Vagina (tissue), 2 donors: ENCODE measurements at places on chromosomes 4 and X.

DNA sequence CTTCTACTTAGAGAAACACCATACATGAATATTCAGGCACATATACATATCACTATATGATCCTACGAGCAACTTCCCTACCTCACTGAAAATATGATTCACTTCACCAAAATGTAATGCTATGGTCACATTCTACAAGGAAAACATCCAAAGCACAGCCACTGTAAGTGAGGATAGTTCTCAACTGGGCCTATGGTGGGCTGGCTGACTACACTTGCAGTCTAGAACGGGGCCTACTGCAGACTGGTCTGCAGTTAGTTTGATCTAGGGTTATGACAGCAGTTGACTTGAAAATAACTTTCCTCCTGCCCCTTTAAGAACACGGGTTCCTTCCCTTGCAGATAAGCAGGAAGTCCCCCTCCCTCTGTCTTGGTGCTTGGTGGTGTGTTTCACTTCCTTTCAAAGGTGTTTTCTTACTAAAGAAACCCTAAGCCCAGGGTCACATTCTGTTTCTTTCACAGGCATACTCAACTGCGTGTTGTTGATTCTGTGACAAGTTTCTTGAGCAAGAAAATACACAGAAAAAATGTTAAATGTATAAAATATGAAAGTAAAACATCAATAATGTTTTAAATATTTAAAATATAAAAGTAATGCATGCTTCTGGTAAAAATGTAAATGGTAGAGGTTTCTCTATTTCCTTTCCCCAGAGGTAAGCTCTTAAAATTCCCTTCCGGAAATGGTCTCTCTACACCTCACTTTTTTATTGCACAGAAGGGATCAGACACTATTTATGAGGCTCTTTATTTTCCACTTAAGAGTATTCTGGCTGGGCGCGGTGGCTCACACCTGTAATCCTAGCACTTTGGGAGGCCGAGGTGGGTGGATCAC lies 18.0 kb upstream of the TMSB4X start:
- DNase-seq: no peak

DNA sequence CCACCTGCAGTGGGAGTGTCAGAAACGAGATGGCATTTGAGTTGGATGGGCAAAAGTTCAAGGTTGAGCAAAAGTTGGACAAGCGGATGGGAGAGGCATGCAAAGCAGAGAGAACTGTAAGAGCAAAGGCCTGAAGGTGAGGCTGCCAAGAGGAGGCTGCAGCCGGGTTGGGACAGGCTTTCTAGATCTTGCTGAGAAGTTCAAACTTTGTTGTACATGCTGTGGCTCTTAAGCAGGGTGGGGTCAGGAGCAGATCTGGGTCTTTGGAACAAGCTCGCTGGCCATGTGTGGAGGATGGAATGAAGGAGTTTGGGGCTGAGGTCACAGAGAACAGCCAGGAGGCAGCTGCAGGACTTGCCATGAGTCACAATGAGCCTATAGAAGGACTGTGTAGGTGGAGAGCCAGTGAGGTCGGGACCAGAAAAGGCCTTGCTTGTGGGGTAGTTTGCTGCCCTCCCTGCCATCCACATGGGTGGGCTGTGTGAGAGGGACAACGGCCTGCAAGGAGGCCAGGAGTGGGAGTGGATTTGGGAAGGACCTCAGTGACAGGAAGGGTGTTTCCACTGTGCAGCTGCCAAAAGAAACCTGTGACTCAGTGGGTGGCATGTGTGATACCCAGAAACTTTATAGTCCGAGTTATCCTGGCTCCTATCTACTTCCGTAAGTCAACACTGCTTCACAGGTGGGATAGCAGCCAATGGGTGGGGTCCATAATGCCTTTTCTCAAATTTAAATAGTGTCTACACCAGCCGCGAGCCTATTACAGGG lies 210.4 kb downstream of the MID1IP1 start:
- no peak for DNase-seq

DNA sequence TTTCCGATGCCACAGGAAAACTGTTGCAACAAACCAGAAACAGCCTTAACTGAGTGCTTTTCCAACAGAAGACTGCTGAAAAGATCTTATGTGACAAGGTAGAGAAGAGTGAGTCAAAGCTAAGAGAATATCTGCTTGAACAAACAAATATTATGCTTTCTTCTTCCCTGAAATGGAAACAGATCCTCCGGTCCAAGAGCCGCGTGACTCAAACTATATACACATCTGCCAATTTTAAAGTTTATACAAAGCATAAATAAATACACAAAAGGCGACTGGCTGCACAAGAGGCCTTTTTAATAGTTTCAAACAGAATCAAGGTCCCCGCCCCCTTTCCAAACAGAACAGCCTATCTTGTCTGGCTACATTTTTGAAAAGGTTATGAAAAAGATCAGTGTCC lies 329.7 kb upstream of the F9 start:
- no peak for DNase-seq

DNA sequence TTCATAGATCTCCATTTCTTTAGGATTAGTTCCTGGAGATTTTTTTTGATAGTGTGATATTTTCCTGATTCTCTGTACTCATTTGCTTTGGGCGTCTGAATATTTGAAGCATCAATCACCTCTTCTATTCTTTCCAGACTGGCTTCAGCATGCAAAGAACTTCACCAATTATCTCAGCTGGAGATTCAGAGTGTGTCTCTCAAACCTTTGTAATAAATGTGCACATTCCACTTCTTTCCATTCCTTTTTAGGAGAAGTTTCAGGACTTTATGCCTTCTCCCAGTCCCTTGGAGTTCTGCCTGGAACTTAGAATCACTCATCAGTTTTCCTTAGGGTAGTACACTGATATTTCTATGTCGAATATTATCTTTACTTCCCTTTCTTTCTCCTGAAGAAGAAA lies 334.8 kb downstream of the TEX13C start:
- DNase-seq: no peak

- no peak for DNase-seq
These were observed 302.9 kb upstream of the FTHL17 start for GRCh38 chrX:31374786-31375185.

DNA sequence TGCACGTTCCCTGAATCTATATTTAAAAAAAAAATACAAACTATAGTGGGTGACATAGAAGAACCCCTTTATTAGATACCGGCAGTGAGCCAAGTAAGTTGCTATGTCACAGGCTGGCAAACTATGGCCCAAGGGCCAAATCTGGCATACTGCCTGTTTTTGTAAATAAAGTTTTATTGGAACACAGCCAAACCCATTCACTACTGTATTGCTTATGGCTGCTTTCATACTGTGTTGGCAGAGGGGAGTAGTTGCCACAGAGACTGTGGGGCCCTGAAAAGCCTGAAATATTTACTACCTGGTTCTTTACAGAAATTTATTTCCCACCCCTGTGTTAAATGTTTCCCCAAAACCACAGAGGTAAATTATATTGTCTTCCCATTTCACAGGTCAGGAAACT lies 71.2 kb upstream of the EGFL6 start:
- no peak for DNase-seq

- no peak for DNase-seq
These were observed 28.6 kb downstream of the MAML3 start for GRCh38 chr4:140125374-140125773.

- no peak for DNase-seq
These were observed 26.7 kb downstream of the ZNF330 start for GRCh38 chr4:141247430-141247780.

DNA sequence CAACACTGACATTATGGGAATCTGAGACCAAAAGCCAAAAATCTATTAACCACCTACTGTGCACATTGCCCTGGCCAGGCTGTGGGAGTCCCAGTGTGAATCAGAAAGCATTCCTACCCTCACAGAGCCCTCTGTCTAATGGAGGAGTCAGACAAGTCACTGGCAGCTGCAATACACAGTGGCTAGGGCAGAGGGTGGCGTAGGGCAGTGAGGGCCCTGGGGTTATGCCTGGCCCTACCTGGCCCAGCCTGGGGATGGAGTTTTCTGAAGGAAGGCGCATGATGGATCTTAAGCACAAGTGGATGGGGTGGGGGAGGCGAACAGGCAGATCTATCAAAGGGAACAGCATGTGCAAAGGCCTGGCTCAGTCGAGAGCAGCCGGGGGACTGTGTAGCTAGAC lies 10.8 kb downstream of the JAKMIP1 start:
- no peak for DNase-seq

- no peak for DNase-seq
These were observed 215.6 kb downstream of the PALLD start for GRCh38 chr4:168712316-168712890.

- no peak for DNase-seq
These were observed 324.7 kb downstream of the C4orf33 start for GRCh38 chr4:129420637-129421036.
